ENCODE measurements at places on chromosomes 1 and 21.

GRCh38 chr1:85202092-85202863, 1.5 kb upstream of the SYDE2 start:
- DNase-seq: no peak

DNA sequence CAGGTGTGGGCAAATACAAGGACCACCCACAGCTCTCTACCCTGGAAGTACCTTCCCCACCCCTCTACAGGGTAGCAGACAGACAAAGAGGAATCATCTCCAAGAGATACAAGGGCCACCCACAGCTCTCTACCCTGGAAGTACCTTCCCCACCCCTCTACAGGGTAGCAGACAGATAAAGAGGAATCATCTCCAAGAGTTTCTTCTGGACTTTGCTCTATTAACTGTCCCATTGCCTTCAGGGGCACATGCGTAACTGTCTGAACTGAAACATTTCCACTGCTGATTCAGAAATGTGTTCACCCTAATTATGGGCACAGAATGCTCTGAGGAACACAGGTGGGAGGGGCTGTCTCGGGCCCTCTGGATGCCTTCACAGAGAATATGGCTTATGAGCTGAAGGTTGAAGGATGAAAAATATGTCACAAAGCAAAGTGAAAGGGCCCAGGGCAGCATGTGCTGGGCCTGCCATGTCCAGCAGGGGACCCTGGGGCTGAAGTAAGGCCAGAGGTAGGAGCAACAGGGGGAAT, 43.9 kb downstream of the ZNF281 start:
- no peak for DNase-seq

DNA sequence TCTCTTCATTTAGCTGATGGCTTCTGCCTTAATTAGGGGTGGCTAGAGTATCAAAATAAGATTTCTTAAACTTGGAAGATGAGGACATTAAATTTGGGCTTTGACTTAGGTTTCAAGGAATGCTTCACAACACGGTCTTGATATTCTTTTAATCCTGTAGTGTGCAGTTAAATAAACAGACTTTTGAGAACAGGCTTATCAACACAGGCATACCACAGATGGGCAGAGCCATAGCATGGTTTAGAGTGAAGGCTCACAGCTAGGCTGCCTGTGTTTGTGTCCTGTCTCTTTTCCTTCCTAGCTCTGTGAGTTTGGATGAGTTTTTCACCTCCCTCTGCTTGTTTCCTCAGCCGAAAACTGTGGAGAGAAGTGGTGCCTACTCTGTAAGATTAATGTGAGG, 102.3 kb upstream of the IPO9 start:
- DNase-seq: no peak

GRCh38 chr1:161784968-161785367, 18.8 kb downstream of the ATF6 start:
- no peak for DNase-seq

- DNase-seq: no peak
Measured at GRCh38 chr1:93353286-93353685, 7.6 kb downstream of the DR1 start.

GRCh38 chr1:214009423-214010196, 21.8 kb downstream of the PROX1 start:
- DNase-seq: no peak

DNA sequence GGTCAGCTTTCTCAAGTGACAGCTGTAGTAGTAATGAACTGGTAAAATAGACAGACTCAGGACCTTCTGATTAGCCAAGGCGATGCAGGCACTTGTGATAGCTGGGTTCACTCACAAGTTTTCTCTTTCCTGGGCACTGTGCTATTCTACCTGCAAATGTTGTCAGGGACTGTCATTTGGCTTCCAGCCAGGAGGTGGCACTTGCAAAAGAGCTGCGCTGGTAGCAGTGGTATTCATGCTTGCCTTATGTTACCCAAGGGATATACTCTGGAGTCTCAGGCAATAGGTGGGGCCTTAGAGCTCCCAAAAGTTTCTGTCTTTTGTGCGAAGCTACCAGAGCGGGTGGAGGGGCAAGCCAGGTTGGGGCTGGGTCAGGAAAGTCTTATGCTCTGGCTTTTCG, 23.5 kb downstream of the IFI44 start:
- DNase-seq: no peak

GRCh38 chr1:34784751-34785221, 3.8 kb downstream of the GJB3 start:
- no peak for DNase-seq

DNA sequence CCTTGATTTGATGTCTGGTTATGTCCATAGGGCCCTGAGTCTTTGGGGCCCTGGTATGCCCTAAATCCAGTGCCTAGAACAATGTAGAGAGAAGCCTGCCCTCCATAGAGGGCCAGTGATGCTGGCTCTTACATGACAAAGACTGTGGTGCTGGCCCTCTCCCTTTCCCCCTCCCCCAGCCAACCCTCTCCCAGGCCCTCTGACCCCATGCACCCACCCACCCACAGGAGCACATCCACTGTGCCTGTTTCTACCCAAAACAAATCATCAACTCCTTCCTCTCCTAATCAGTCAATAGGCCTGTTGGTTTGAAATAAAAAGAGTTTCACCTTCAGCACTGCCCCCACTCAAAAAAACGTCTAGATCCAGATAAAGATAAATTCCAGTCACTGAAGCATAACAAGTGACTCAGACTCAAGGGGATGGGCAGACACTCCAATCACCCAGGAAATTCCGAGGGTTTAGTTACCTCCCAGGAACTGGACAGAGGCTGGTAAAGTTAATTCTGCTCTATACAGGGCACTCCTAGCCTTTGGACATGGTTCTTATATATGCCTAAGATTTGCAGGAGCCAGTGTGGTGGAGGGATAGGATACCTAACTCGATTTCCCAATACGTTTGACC, 144.8 kb upstream of the VANGL1 start:
- DNase-seq: no peak

DNA sequence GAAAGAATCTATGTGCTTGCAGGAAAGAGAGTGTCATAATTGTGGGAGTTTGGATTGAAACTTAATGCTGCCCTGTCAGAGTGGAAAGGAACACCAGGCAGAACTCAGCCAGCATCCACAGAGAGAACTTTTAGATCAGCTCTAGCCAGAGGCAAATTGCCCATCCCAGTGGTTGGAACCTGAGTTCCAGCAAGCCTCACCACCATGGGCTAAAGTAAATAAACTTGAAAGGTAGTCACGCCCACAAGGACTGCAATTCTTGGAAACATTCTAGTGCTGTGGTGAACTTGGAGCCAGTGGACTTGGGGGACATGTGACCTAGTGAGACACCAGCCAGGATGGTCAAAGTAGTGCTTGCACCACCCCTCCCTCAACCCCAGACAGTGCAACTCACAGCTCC, 571.6 kb downstream of the LRRIQ3 start:
- DNase-seq: no peak

DNA sequence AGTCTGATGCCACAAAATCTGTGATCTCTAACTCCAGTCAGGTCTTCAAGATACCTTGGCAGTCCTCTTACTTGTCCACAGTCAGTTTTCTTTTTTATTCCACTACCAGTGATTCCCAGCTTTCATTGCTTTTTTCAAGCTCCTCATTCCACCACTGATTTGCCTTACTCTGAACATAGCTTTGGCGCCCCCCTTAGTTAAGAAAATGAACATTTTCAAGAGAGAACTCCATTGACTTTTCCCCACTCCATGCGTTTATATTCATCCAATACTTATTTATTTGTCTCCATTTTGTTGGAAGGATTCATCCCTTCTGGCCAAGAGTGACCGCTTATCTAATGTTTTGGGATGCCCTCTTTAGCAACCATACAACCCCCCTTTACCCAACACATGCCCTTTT, 33.9 kb upstream of the IPO9 start:
- DNase-seq: no peak

DNA sequence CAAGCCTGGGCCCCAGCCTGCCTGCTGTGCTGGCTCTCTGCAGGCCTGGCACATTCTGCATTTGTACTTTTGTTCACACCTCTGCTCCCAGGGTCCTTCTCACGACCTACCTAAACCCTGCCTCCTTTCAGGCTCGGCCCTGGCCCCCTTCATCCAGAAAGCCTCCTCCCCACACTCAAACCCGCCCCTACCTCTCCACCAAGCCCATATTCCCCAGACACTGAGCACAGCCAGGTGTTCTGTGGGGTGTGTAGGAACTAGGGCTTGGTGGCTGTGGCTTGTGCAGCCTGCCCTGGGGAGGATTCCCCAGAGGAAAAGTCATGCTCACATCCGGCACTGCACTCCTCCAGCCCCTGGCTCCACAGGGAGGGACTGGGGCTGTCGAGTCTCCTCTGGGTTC, 8.2 kb upstream of the MIXL1 start:
- no peak for DNase-seq

GRCh38 chr1:70051926-70052325, 153.5 kb downstream of the LRRC40 start:
- no peak for DNase-seq

GRCh38 chr21:41327753-41328152, 11.2 kb downstream of the FAM3B start:
- DNase-seq: no peak

- DNase-seq: no peak
Measured at GRCh38 chr1:89844241-89844807, 23.5 kb downstream of the LRRC8D start.

- DNase-seq: no peak
Measured at GRCh38 chr1:59013276-59013927, 229.6 kb upstream of the JUN start.

DNA sequence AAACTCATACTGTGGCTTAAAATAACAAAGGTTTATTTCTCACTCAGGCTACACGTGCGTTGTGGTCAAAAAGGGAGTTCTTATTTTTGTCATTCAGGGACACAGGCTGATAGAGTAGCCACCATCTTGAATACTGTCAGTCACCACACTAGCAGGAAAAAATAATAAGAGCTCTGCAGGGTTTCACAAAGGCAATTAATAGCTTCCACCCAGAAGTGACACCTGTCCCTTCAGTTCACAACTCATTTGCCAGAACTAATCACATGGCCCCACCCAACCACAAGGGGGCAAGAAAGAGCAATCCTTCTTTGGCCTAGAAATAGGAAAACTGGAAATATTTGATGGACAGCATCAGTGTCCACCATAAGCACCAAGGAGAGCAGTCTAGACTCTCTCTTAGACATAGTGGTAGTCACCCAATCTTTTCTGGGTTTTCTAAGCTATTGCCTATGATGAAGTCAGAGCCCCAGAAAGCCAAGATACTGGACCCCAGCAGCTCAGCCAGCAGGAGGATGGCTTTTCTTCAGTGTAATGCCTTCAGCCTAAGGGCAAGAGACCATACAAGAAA, 8.2 kb downstream of the HAPLN2 start:
- DNase-seq: peak; percentile 64

- no peak for DNase-seq
Measured at GRCh38 chr21:41325138-41325912, 8.7 kb downstream of the FAM3B start.

DNA sequence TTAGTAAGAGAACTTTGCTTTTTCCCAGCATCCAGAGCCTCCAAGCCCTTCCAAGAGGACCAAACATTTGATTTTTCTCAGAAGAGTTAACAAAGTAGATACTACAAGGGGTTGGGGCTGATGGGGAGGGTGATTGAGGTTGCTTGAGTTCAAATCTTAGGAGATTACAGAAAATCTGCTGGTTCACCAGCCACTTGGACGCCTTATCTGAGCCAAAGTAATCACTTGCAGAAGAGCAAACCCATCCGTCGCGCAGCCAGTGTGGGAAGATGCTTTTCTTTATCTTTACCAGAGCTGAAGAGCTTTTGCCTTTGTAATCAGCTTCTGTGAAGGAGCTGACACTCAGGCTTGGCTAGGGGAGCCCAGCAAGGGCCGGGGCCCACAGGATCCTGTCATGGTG, 91.9 kb upstream of the CTTNBP2NL start:
- no peak for DNase-seq

GRCh38 chr1:226148121-226148648, 38.4 kb downstream of the ACBD3 start:
- no peak for DNase-seq

DNA sequence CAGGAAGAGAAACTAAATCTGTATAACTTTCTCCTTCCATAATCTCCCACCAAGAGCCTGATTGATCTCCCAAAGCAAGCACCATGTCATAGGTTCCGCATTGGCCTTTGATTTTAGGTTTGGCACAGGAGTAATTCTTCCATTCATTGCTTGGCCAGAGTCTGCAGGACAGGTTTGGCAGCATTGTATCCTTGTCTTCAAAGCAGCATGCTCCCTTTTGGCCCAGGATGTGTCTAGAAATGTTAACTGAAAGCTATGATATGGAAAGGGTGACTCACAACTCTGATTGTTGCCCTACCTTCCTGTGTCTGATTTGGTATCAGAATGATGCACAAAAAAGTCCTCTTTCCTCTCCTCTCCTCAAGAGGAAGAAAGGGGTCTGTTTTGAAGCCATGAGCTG, 824.3 kb upstream of the PRMT6 start:
- no peak for DNase-seq

DNA sequence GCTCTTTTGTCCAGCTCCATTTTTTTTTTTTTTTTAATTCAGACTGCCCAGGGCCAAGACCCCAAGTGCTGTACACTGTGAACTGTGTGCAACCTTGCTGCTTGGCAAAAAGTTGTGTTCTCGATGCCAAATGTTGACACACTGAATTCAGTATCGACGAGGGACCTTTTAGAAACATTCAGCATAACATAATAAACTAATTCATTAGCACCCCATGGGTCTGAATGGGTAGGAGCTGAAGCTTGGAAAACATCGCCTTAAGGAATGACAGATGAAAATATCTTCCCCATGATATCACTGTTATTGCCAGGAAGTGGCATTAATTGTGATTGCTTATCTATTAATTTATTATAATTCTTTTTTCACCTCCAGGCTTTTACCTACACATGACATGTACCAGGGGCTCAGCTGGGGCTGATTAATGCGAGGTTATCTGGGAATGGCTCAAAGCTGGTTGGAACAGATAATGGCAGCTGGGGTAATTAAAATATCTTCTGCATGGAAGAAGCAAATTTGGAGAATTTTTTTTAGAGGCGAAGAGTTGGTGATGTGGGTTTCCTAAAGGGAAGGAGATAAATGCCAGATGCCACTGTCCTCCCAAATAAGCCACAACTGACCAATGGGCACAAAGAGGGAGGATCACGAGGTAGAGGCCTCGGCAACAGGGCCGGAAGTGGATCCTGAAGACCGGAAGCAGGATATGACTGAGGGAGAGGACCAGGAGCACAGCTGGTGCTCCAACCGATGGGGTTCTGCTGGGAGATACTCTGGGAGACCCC, 169.3 kb downstream of the GRIK3 start:
- no peak for DNase-seq

All from cerebellar cortex (tissue), 1 donor.